Stomach (tissue), 19 donors: ENCODE measurements at places on chromosomes 7 and 10.

DNA sequence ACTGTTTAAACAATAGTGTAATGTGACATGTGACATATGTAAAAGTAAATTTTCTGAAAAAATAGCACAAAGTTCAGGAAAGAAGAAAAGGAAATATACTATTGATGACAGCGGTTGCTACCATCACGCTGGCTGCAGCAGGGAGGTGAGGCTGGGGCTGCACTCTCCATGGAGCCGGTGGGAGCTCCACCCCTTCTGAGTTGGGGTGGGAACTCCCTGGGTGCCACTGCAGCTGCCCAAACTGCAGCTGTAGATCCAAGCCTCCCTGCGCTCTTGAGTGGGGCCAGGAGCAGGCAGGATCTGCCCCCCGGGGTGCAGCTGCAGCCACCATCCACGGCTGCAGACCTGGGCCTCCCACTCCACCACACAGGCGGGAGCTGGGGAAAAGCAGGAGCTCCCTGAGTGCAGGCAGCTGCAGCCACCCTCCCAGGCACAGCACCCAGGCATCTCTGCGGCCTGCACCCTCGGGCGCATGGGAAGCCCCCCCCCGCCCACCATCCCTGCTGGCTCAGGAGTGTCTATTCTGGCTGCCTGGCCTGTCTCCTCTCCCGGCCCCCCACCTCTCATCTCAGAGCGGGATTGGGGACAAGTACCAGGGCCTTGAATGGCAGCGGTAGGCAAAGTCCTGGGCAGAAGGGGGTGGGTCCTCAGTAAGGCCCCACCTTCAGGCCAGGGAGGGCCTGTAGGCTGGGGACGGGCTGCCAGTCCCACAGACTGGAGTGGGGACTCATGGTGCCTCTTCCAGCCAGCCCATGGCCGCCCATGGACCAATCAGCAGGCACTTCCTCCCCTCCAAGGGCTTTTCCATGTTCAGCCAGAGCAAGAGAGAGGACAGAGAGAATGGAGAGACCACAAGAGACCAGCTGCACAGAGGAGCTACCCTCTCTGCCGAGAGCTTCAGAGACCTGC is 50.1 kb downstream of the TNS3 start:
- H3K27ac ChIP-seq: no peak overlapping the region
- H3K4me1 ChIP-seq: peaks cover 27% of the 10 kb centered on the region
- H3K27me3 ChIP-seq: no peaks in the 10 kb centered on the region
- H3K4me3 ChIP-seq: no peak overlapping the region
- no peak for DNase-seq

GRCh38 chr10:95447685-95448084 is 113.5 kb downstream of the SORBS1 start:
- H3K4me3 ChIP-seq: no peak overlapping the region
- no peaks in the 10 kb centered on the region for H3K27me3 ChIP-seq
- DNase-seq: no peak
- no peak overlapping the region for H3K27ac ChIP-seq

GRCh38 chr10:111122127-111122526 is 45.3 kb downstream of the ADRA2A start:
- no peak for DNase-seq
- no peaks in the 10 kb centered on the region for H3K36me3 ChIP-seq
- no peak overlapping the region for H3K4me3 ChIP-seq
- H3K27me3 ChIP-seq: peaks cover 3% of the 10 kb centered on the region
- no peaks in the 10 kb centered on the region for H3K4me1 ChIP-seq
- H3K27ac ChIP-seq: no peak overlapping the region

DNA sequence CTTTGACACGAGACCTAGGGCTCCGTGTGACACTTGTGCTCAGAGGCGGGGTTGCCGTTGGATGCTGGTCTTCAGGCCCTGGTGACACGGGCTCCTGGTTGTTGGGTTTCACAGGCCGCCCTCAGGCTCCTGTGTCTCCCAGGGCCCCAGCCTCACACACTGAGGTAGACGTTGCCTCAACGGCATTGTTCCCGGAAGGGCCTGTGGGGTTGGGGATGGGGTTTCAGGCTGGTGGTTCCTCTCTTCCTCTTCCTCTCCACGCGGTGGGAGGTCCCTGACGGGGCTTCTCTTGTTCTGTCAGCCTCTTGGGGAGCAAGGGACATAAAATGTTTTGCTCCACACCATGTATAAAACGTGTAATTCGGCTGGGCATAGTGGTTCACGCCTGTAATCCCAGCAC is 125.1 kb downstream of the TRRAP start:
- H3K4me3 ChIP-seq: no peak overlapping the region
- DNase-seq: no peak
- H3K27me3 ChIP-seq: no peaks in the 10 kb centered on the region
- H3K27ac ChIP-seq: no peak overlapping the region

DNA sequence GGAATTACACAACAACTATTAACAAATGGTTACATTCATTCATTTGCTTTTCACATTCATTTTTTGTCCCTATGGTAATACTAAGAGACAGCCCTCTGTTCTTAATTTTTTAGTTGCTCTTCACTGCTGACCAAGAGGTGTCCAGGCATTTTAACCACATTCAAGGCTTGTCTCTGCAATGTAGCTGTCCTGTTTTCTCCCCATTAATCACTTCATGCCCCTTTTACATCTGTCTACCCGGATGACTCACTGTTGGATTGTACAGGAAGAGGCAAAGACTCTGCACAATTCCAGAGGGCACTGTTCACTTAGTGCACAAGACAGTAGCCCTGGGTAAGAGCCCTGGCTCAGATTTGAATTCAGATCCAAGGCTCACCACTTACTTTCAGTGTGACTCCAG is 168.5 kb downstream of the NOC3L start:
- no peak overlapping the region for H3K4me3 ChIP-seq
- H3K36me3 ChIP-seq: no peaks in the 10 kb centered on the region
- H3K4me1 ChIP-seq: no peaks in the 10 kb centered on the region
- no peak for DNase-seq

DNA sequence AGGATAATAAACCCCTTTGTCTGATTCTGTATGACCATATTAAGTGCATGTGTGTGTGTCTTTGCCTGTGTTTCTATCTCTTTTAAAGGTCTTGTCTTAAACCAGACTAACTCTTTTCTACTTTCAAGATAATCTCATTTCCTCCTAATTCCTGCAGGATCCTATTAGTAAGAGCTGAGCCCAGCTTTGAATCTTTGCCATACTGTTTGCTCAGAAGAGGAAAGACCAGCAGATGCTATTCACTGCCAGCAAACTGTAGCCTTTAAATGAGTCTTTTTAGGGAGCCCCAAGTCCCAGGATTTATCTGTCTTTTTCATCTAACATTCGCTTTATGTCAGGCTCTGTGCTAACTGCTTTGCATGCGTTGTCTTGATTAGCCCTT is 2.9 kb downstream of the GPR158 start:
- no peak for DNase-seq
- H3K27me3 ChIP-seq: peaks cover 62% of the 10 kb centered on the region
- H3K27ac ChIP-seq: no peak overlapping the region

GRCh38 chr10:955820-956217 is 24.3 kb upstream of the LARP4B start:
- no peak for DNase-seq
- H3K27ac ChIP-seq: peak overlapping the region; percentile 62
- H3K36me3 ChIP-seq: no peaks in the 10 kb centered on the region
- H3K4me1 ChIP-seq: no peaks in the 10 kb centered on the region
- H3K4me3 ChIP-seq: no peak overlapping the region

DNA sequence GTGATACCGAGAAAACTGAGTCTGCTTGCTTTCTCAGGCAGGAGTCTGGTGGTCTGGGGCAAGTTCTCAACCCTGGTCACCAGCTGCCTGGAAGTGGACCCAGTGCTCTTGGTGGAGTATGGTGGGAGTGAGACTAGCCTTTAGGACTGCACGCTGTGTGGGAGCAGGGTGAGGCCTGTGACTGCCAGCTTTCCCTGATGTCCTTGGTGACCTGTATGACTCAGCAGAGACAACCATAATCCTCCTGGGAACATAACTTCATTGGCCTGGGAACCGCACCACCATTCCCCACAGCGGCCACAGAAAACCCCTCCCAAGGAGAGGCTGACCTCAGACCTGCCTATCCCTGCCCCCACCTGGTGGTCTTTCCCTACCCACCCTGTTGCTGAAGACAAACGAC is 139.5 kb upstream of the CHRM2 start:
- H3K4me3 ChIP-seq: no peak overlapping the region
- no peaks in the 10 kb centered on the region for H3K36me3 ChIP-seq
- no peaks in the 10 kb centered on the region for H3K4me1 ChIP-seq
- no peak for DNase-seq

- H3K36me3 ChIP-seq: no peaks in the 10 kb centered on the region
- no peaks in the 10 kb centered on the region for H3K27me3 ChIP-seq
- no peak overlapping the region for H3K27ac ChIP-seq
- DNase-seq: peak; percentile 60
- no peak overlapping the region for H3K4me3 ChIP-seq
These were observed 973.5 kb downstream of the ANKRD7 start for GRCh38 chr7:119197877-119198527.

DNA sequence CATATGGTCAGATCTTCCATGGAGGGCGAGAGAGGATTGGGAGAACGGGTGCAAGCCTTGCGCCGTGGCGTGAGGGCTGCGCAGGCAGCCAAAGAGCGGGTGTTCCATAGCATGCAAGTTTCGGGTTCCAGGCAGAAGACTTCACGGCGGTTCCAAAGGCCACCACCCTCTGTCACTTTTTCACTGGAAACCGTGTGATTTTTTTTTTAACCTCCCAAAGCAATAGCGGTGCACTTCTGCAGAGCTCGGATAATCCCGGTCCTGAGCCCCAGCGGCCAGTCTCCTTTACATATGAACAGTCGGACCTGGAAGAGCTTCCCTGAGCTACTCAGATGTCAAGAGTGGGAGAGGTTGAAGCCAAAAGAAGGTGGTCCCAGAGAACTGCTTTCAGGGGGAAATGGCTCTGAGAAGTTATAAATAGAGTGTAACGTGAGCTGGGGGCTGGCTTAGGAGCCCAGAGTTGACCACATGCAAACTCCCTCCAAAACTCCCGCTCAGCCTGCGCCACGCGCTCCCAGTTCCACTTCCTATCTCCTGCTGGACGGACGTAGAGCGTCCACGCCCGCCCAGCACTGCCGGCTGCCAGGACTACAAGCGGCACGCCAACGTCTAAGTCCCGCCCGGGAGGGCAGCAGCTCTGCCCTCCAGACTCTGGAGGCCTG is at the start of gene MEOX2:
TSS of gene MEOX2 (minus strand) at position 389 of the 662 bp plus-strand sequence. CDS start at position 108, 281 bp downstream.
- H3K27me3 ChIP-seq: peaks cover 34% of the 10 kb centered on the region
- DNase-seq: peak; percentile 92
- H3K27ac ChIP-seq: peak within 1 kb of the TSS; percentile 13
- peak within 1 kb of the TSS; percentile 45 for H3K4me3 ChIP-seq
- H3K36me3 ChIP-seq: no peaks in the 10 kb centered on the region

- H3K36me3 ChIP-seq: no peaks in the 10 kb centered on the region
- no peak overlapping the region for H3K4me3 ChIP-seq
- no peak for DNase-seq
- H3K4me1 ChIP-seq: peaks cover 17% of the 10 kb centered on the region
- no peaks in the 10 kb centered on the region for H3K27me3 ChIP-seq
These were observed 534.1 kb downstream of the AUTS2 start for GRCh38 chr7:70132226-70132851.

- H3K4me1 ChIP-seq: no peaks in the 10 kb centered on the region
- H3K36me3 ChIP-seq: no peaks in the 10 kb centered on the region
- DNase-seq: no peak
- no peak overlapping the region for H3K4me3 ChIP-seq
These were observed 186.5 kb downstream of the ADK start for GRCh38 chr10:74337330-74338016.

DNA sequence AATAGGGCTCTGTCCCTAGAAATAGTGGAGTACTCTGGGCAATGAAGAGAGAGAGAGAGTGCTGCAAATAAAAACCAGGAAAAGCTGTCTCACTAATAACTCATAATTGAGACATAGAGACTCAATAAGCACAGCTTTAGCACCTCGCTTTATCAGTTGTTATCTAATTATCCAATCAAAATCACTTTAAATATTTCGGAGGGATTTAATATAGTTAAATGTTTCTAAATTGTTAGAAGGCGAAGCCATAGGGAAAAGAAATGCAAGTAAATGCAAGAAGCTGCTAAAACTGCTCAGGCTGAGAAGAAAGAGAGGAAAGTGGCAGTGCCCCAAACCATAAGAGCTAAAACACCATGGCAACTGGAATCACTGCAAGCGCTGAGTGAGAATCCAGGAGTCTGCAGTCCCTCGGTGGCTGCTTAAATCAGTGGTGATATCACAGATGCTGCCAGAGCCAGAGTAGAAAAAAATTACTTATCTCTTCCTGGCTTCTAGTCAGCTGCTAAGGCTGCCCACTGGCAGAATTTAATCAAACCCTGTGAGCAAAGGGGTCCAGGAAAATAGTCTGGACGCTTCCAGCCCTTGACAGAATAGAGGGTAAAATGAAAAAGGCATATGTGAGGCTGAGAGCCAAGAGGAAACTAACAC is 150.4 kb upstream of the CHRM2 start:
- H3K27me3 ChIP-seq: no peaks in the 10 kb centered on the region
- no peaks in the 10 kb centered on the region for H3K4me1 ChIP-seq
- no peak overlapping the region for H3K4me3 ChIP-seq
- H3K36me3 ChIP-seq: no peaks in the 10 kb centered on the region
- H3K27ac ChIP-seq: no peak overlapping the region

GRCh38 chr7:140192176-140192575 is 15.4 kb upstream of the KDM7A start:
- no peak overlapping the region for H3K4me3 ChIP-seq
- H3K4me1 ChIP-seq: no peaks in the 10 kb centered on the region
- H3K27ac ChIP-seq: no peak overlapping the region
- no peaks in the 10 kb centered on the region for H3K36me3 ChIP-seq
- H3K27me3 ChIP-seq: no peaks in the 10 kb centered on the region

DNA sequence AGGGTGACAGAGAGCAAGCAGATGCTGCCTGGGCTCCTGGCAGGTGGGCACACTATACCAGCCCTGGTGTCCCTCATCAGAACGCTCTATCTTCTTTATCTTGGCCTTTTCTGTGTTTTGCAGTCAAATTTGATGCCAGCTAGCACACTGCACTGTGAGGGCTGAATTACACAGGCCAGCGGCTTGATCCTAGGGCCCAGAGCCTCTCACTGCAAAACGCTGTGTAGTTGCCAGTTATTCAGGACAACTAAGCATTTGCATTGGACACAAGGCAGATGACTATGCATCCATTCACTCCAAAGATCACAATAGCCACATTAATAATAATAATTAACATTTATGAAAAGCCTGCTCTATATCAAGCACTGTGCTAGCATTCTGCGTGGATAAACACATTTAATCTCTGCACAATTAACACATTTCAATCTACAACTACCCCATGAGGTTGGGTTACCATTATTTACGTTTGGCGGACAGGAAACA is 100.3 kb downstream of the PAXIP1 start:
- no peak for DNase-seq
- peaks cover 29% of the 10 kb centered on the region for H3K4me1 ChIP-seq
- peak overlapping the region; percentile 81 for H3K27ac ChIP-seq
- H3K27me3 ChIP-seq: no peaks in the 10 kb centered on the region
- no peak overlapping the region for H3K4me3 ChIP-seq

GRCh38 chr10:100660365-100660764 is 85.0 kb upstream of the PAX2 start:
- H3K4me3 ChIP-seq: no peak overlapping the region
- H3K36me3 ChIP-seq: no peaks in the 10 kb centered on the region
- peaks cover 22% of the 10 kb centered on the region for H3K4me1 ChIP-seq
- no peak for DNase-seq
